ENCODE measurements at places on chromosomes 11 and 22. TPM values are rescaled to one million over a fixed set of nuclear protein-coding genes. Genes with fewer than 3 reads are reported as not detected.

Gene KLHL35
- 0.57 TPM for total RNA-seq

Gene TSGA10IP
- total RNA-seq = not detected

Gene NELL1
- not detected for total RNA-seq

Gene USP2
- 1.4 TPM for total RNA-seq

Gene PRR33
- not detected for total RNA-seq

Gene PHLDA2
- 9.9 TPM for total RNA-seq

Gene ENTHD1
- total RNA-seq = not detected

All from nasal cavity respiratory epithelium epithelial cell of viscerocranial mucosa (primary cell).